ENCODE measurements at places on chromosomes 7 and 10.

DNA sequence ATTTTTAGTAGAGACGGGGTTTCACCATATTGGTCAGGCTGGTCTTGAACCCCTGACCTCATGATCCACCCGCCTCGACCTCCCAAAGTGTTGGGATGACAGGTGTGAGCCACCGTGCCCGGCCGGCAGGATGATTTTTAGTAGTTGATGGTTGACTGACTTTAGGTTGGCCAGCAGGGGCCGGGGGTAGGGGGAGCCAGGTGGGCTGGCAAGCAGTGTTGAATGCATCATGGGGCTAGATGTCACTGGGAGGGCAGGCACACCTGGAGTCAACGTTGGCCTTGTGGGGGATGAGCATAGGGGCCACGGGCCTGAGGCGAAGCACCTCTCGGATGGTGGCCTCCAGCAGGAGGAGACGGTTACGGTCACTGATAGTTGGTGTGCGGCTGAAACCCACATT is 5.0 kb downstream of the CYP17A1 start:
- DNase-seq: no peak

DNA sequence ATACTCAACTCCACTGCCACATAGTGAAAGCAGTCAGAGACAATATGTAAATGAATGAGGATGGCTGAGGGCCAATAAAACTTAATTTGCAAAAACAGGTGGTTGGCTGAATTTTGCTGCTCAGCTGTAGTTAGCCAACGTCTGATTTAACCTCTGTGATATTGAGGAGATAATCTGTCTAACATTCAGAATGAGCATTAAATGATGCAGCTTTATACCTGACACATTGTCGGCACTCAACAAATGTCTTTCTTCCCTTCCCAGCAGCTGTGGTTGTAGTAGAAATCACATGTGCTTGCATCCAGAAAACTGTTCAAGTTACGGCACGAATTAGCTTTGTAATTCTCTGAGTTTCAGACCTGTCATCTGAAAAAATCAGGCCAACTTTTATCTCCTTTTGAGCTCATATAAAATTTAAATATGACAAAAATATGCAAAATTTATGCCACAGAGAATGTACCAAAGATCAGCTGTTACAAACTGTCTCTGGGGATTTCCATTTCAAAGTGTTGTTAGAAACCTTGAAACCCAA is 1239.7 kb downstream of the GATA3 start:
- DNase-seq: no peak

- no peak for DNase-seq
Measured at GRCh38 chr10:114938856-114939193, 830 bp downstream of the TRUB1 start.

GRCh38 chr10:85946713-85947326 is 419.8 kb downstream of the GRID1 start:
- no peak for DNase-seq

GRCh38 chr10:112299456-112299855 is 16.3 kb downstream of the TECTB start:
- DNase-seq: no peak

- no peak for DNase-seq
Measured at GRCh38 chr10:11388996-11389395, 222.5 kb downstream of the USP6NL start.

- DNase-seq: peak; percentile 64
Measured at GRCh38 chr10:113228530-113228929, 278.5 kb downstream of the TCF7L2 start.

- DNase-seq: no peak
Measured at GRCh38 chr7:76356823-76357222, 2.0 kb downstream of the YWHAG start.

DNA sequence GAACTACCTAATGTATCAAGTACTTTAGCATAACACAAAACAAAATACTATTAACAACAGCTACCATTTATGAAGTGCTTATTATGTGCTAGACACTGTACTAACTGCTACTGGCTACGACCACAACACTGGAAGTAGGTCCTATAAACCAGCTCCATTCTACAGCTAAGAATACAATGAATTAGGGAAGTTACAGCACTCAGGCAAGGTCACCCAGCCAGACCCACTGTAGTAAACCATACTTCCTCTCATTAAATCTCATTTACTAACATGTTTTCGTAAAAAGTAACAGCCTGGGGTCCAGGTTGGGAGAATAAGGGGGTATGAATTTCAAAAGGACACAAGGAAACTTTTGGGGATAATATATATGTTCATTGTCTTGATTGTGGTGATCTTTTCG is 25.4 kb downstream of the NAPEPLD start:
- no peak for DNase-seq

- no peak for DNase-seq
Measured at GRCh38 chr7:72025381-72025960, 386.7 kb downstream of the CALN1 start.

GRCh38 chr10:110912374-110912773 is 6.6 kb downstream of the BBIP1 start:
- DNase-seq: no peak

DNA sequence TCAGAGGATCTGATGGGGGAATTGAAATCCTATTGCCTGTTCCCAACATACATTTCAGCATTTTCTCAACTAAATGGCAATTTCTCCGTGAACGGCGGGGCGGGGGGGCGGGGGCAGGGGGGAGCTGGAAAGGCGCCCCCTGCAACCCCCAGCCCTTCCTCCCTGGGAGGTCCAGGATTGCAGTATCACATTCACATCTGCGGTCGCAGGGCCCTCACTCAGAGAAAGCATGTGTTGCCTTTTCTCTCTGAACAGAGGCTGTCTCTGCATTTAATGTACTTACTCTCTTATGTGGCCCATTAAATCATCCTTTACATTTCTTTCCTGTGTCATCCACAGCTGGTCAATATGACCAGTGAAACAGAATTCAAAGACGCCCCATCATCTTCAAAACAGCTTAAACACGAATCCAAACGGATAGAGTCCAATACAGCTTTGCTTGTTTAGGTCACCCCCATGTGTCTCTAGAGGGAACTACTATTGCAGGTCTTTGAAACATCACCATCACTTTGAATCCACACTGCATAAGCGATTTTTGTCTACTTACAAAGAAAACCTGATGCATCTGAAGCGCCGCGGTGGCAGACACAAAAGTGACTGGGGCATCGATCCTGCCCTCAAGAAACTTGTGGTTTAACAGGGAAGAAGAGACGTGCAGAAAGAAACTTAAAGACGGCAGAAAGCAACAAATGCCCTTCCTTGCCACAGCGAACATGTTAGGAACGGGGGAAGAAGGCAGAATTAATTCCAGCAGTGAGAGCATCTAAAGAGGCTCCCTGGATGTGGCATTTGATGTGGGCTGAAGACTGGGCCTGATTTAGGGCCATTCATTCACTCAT is 17.0 kb upstream of the ECHDC3 start:
- DNase-seq: no peak

DNA sequence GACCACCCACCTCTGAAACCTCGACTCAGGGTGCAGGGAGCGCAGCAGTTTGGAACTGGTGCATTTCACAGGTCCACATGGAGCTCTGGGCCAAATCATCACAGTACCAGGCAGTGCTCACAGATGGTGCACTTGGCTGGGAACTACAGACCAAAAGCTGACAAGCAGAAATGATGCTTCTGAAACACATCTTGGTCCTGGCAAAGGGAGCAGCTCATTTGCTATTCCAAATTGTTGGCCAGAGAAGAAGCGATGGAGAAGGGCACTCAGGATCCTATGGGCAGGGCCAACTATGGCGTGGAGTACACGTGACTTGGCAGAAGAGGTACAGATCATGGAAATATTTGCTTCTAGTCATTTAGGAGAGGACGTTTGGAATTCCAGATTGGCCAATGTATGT is 383.9 kb downstream of the CALN1 start:
- DNase-seq: no peak

DNA sequence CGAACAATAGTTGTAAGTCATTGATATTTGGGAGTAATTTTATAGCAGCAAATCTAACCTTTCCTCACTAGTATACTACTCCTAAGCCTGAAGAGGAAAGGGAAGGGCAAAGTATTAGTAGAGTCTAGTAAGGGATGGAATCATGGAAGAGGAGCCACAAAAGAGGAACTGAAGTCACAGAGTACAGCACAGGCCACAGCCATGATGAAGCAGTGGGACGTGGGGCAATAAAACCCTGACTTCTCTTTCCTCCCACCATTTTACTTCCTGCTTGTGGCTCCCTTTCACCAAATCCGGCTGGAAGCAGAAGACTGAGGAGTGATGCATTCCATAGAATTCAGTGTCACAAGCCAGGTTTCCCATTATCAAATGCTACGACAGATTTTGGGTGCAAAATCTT is 58.7 kb downstream of the CABCOCO1 start:
- DNase-seq: no peak

DNA sequence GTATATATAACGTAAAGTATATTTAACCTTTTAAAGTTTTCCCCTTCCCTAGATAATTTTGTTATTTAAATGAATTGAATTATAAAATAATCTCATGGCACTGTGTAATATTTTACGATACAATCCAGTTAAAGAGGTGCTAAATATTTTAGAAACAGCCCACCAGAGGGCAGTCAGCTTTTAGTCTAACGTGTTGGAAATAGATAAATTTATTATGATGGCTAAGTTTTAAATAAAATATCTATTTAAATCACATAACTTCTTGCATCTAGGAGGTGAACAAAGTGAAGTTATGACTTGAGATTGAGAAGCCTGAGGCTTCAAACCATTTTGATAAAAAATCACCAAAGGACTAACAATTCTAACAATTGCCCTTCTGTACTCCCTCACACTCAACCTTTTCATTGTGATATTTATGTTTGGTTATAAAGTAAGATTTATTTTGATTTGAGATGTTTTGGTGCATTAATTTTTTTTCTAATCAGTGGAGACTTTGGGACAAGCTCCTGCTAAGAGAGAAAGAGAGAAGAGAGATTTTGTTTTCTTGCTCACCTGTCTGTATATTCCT is 171.5 kb upstream of the SP4 start:
- no peak for DNase-seq

DNA sequence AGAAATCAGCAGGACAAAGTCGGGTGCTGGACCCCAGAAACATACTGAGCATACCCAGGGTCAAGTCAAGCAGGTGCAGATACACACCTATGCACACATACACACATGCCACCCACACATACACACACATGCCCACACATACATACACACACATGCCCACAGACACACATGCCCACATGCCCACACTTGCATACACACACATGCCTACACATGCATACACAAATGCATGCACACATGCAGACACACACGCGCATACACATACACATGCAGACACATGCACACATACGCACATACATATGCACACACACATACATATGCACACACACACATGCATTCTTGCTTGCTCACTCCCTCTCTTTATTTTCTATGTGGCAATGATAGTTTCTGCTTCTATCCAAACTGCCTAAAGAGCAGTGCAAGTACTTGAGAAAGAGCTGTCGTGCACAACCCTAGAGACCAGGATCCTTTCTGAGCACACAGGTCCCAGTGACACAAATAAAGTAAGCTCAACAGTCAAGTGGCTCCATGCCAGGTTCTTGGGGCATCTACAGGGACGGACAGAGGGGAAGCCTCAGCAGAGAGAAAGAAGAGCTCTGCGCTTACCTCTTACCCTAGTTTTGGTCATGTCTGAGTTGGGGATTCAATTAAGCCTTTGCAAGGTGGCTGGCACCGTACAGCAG is 83.7 kb downstream of the EBF3 start:
- no peak for DNase-seq

GRCh38 chr7:105188201-105188600 is 174.2 kb downstream of the KMT2E start:
- DNase-seq: no peak

DNA sequence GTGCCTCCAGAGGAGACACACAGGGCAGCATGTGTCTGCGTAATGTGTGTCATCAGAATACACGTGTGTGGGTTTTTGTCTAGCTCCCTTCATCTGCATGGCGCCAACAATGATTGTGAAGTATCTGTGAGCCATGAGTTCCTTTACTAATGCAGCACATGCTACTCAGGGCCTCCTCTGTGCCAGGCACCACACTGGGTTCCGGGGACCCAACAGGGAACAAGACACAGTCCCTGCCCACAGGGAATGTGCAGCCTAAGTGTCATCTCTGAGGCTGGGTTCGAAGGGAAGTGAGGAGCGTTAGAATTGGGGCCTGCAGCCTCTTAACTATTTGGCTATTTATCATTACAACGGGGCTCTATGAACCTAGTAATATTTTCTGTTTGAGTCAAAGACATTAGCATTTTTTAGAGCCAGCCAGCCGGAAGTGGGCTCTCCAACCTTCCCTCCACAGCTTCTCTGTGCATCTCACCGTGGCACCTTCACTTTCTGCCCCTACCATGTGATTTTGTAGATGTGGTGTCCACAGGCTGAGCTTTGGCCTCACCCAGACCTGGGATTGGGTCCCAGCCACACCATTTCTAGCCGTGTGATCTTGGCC is 43.9 kb upstream of the SRGN start:
- DNase-seq: no peak

GRCh38 chr10:96910488-96911395 is 78.6 kb downstream of the LCOR start:
- peak; percentile 27 for DNase-seq

DNA sequence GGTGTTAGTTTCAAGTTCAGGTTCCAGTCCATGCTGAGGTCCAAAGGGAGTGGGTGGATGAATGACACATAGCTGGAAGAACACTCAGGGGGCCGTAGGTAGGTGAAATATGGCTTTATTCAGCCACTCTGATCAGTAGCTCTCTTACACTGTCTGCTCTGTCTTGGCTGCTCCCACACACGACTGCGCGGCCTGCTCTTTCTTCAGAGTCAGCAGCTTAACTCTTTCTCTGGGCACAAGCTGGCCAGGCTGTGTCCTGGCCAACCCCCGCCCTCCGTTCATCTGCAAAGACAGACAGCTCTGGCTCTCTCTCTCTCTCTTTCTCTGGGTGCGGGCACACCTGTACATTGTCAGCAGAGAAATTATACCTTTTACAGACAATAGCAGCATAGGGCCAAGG is 317.4 kb upstream of the SORCS1 start:
- no peak for DNase-seq

DNA sequence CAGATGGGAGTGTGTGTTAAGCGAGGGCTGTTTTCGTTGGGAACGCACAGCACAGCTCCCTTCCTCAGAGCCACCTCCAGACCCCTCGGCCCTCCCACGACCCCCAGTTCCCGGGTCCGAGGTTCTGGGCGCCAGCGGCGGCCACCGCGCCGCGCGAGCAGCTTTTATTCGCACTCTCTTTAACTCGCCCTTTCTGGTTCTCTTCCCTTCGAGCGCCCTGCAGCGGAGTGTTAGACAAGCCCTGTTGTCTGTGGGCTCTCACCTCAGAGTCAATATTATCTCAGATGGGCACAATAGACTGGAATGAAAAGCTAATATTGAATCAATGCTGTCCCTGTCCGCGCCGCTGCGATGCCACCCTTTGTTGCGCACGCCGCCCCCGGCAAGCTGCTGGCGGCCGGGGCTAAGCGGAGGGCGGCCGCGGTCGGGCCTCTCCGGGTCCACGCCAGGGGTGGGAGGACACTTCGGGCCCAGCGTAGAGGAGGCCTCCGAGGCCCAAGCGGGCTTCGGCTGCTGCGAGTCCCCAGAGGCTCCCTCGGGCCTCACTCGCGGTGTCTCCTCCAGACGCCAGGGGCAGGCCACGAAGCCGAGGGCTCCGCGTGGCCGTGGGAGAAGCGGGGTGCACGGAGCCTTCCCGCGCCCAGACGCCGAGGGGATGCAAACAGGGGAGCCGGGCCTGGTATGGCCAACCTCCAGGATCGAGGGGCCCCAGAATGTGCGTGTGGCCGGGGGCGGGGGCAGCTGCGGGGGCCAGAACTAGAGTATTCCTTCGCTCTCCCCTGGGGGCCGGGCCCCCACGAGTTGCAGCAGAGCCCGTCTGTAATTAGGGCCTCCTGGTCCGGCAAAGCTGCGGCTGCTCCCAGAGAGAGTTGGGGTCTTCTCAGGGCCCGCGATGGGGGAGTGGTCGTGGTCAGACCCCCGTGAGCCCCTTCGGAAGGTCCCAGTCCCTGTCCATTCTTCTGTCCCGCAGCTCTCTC is 7.9 kb upstream of the EMX2 start:
- DNase-seq: no peak

GRCh38 chr10:20990604-20991003 is 93.5 kb upstream of the NEBL start:
- DNase-seq: no peak

All from SJSA1 (cell line).